ENCODE measurements at places on chromosomes 4 and X.

DNA sequence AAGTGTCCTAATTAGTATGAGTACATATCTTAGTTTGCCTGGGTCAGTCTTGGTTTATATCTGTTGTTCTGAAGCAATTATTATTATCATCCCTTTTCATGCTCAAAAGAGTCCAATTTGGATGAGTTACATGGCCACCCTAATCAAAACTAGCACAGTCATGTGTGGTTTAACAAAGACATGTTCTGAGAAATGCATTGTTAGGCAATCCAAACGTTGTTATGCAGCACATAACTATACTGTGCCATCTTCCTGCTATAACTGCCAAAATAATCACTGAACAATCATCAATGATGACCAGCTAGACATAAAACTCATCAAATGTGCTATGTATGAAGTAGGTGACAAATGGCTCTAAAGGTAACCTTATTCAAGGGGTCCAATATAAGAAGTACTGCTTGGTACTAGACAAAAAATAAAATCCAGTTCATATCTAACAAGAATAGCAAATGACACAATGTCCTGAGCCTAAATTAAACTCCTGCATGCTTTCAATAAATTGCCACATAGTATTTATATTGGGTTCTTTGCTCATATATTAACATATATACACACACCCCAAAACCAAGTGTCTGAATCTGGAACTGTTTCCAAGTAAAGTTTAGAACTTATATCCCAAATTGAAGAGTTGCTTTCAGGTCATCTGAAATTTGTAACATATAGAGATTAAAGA, 41.9 kb downstream of the CNOT6L start:
- H3K4me1 ChIP-seq, result peaks cover 7% of the 10 kb centered on the region
- no peak overlapping the region for H3K27ac ChIP-seq
- DNase-seq, result no peak
- H3K36me3 ChIP-seq, result no peaks in the 10 kb centered on the region
- H3K27me3 ChIP-seq, result no peaks in the 10 kb centered on the region

- no peak for DNase-seq
- H3K36me3 ChIP-seq, result no peaks in the 10 kb centered on the region
- no peaks in the 10 kb centered on the region for H3K4me1 ChIP-seq
- H3K4me3 ChIP-seq, result no peak overlapping the region
Measured at GRCh38 chr4:138805736-138806135, 209.8 kb upstream of the NOCT start.

DNA sequence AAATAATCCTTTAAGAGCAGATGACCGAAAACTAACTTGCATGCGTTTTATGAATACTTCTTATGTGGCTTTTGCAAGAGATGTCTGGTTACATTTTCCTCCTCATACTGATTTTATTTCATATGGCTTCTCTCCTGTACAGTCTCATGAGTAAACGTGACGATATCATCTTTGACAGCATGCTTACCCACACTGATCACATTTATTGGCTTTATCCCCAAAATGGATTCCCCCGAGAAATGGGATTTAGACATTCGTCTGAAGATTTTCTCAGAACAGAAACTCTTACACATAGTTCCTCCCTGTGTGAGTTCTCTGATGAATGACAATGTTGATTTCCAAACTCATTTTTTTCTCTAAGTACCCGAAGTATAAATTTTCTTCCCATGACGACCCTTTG, 939.7 kb upstream of the LCORL start:
- no peak for DNase-seq
- H3K4me3 ChIP-seq, result no peak overlapping the region
- H3K27ac ChIP-seq, result no peak overlapping the region
- H3K36me3 ChIP-seq, result no peaks in the 10 kb centered on the region
- no peaks in the 10 kb centered on the region for H3K4me1 ChIP-seq

DNA sequence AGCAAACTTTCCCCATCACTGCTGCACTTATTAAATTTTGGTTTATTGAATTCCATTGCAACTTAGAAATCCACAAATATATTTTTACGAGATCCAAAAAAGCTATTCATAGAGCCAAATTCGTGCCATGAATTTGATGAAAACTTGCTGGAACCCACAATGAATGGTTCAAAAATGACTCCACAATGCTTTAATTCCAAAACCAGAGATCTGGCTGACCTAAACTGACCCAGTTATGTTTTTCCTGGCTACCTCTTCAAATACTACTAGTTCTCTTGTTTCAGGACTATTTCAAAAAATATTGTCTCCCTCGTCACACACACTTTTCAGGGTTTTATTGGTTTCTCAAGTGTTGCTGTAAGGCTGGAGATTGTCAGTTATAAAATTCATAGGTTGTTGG, 474.8 kb downstream of the PDGFC start:
- H3K36me3 ChIP-seq, result no peaks in the 10 kb centered on the region
- H3K27me3 ChIP-seq, result no peaks in the 10 kb centered on the region
- H3K4me1 ChIP-seq, result no peaks in the 10 kb centered on the region

DNA sequence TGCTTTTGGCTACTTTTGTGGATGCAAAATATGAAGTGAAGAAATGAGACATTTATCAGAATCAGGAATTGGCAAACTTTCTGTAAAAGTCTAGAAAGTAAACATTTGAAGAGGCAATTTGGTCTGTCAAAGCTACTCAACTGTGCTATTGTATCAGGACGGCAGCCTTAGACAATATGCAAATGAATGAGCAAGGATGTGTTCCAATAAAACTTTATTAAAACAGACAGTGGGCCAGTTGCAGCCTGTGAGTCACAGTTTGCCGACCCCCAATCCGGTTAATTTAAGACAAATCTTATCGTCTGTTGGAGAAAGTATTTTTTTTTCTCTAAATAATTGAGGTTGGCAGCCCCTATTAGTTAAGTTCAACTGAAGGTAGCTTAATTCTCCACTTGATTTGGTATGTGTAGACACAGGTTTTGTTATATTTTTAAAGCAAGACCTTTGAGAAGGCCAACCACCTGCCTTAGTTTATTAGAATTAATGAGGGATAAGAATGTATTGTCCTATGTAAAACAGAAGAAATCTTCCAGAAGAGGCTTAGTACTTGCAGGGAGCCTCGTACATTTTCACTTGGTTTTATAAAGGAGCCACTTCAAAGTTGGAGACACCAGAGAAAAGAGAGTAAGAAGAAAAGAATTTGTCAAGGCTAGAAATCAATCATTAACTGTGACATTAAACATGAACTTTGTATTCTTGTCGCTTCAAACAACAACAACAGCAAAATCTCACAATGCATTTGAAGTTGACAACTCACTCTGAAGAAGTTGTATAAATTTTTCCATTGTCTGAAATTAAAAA, 81.6 kb upstream of the FAT1 start:
- H3K27ac ChIP-seq, result no peak overlapping the region
- no peak overlapping the region for H3K4me3 ChIP-seq
- H3K36me3 ChIP-seq, result no peaks in the 10 kb centered on the region
- no peaks in the 10 kb centered on the region for H3K4me1 ChIP-seq
- DNase-seq, result no peak

DNA sequence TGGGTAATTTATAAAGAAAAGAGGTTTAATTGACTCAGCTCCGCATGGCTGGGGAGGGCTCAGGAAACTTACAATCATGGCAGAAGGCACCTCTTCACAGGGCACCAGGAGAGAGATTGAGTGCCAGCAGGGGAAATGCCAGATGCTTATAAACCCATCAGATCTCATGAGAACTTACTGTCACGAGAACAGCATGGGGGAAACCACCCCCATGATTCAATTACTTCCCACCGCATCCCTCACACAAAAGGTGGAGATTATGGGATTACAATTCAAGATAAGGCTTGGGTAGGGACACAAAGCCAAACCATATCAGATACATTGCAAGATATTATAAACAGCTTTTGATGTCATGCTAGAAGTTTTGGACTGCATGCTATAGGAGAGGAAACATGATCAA, 204.3 kb downstream of the VEGFC start:
- no peaks in the 10 kb centered on the region for H3K4me1 ChIP-seq
- H3K36me3 ChIP-seq, result no peaks in the 10 kb centered on the region
- H3K27me3 ChIP-seq, result no peaks in the 10 kb centered on the region
- H3K27ac ChIP-seq, result no peak overlapping the region

GRCh38 chr4:28001698-28002097, 1141.1 kb downstream of the STIM2 start:
- H3K27ac ChIP-seq, result no peak overlapping the region
- H3K4me3 ChIP-seq, result no peak overlapping the region
- no peaks in the 10 kb centered on the region for H3K4me1 ChIP-seq
- no peaks in the 10 kb centered on the region for H3K27me3 ChIP-seq
- DNase-seq, result no peak

DNA sequence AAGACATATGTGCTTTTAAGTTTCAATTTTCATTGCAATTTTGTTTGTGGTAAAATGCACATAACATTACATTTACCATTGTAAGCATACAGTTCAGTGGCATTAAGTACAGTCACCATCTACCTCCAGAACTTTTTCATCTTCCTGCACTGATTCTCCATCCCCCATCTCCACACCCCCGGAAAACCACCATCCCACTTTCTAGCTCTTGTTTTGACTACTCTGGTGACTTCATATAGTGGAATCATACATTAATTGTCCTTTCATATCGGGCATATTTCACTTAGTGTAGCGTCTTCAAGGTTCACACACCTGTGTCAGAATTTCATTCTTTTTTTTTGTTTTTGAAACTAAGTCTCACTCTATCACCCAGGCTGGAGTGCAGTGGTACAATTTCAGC, 143.5 kb downstream of the GPR143 start:
- H3K36me3 ChIP-seq, result no peaks in the 10 kb centered on the region
- no peak for DNase-seq
- H3K4me1 ChIP-seq, result no peaks in the 10 kb centered on the region
- H3K27ac ChIP-seq, result no peak overlapping the region

DNA sequence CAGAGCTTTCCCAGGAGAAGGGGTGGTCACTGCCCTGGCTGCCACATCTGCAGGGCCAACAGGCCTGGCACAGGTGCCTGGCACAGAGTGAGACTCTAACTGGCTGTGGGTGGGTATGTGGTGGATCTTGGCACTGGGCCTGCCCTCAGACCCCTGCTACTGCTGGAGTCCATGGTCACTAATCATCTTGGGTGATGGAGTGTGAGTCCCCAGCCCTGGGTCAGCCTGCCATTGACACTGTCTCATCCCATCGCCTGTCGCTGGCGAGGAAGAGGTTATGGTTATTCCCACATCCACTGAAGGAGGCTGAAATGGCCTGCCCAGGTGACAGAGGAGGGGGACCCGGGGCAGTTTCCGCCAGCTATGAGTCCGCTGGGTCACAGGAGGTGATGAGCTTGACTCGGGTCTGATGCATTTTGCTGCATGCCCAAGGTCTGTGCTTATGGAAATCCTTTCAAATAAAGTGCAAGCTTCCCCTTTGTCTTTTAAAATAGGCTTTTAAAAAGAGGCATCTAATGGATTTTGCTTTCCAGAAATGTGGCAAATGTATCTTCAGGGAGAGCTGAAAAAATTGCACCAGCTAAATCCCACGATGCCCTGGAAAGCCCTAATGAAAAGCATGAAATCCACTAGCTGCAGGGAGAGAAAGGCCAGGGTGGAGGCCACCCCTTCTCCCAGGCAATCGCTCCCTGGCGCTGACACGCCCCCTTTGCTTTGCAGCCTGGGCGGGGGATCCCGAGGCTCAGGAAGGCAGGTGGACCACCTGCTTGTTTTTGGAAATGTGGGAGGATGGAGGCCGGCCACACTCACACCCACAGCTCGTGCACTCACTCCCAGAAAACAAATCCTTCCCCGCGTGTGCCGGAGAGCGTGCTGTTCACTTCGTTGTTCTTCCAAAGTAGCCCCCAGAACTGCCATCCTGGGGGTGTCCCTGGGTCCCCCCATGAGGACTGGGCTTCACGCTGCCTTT, 54.9 kb downstream of the ABLIM2 start:
- peaks cover 7% of the 10 kb centered on the region for H3K27me3 ChIP-seq
- no peak overlapping the region for H3K27ac ChIP-seq
- H3K4me1 ChIP-seq, result no peaks in the 10 kb centered on the region
- H3K4me3 ChIP-seq, result no peak overlapping the region
- no peaks in the 10 kb centered on the region for H3K36me3 ChIP-seq

GRCh38 chr4:36854554-36854953, 390.0 kb upstream of the NWD2 start:
- H3K4me3 ChIP-seq, result no peak overlapping the region
- no peak for DNase-seq
- H3K36me3 ChIP-seq, result no peaks in the 10 kb centered on the region
- no peak overlapping the region for H3K27ac ChIP-seq
- H3K27me3 ChIP-seq, result peaks cover 1% of the 10 kb centered on the region

DNA sequence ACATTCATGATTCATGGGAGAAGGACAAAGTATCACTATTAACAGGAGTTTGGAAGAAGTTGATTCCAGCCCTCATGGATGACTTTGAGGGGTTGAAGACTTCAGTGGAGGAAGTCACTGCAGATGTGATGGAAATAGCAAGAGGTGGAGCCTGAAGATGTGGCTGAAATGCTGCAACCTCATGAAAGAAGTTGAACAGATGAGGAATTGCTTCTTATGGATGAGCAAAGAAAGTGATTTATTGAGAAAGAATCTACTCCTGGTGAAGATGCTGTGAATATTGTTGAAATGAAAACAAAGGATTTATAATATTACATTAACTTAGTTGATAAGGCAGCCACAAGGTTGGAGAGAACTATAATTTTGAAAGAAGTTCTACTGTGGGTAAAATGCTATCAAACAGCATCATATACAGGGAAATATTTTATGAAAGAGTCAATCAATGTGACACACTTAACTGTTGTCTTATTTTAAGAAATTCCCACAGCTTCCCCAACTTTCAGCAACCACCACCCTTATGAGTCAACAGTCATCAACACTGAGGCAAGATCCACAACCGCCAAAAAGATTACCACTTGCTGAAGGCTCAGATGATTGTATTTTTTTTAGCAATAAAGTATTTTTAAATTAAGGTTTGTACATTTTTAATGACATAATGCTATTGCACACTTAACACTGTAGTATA, 302.6 kb downstream of the CBLL2 start:
- H3K36me3 ChIP-seq, result no peaks in the 10 kb centered on the region
- H3K27me3 ChIP-seq, result no peaks in the 10 kb centered on the region
- H3K4me3 ChIP-seq, result no peak overlapping the region
- H3K27ac ChIP-seq, result no peak overlapping the region

DNA sequence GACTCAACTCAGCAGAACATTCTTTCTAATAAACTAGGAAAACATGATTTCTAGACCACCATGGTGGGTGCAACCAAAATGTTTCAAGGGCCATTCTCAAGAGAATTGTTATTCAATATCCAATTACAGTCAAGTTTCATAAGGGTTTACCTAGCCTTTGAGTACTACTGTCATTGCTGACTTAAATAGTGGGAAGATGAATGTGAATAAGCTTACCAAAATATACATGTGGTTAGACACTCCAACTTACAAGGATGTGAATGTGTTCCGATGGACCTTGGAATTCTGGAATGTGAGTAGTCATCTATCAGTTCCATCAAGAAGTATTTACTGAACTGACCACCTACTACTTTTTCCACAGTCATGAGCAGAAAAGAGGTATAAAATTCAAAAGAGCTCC, 16.9 kb downstream of the SH3RF1 start:
- H3K27me3 ChIP-seq, result no peaks in the 10 kb centered on the region
- no peak overlapping the region for H3K27ac ChIP-seq
- peaks cover 4% of the 10 kb centered on the region for H3K36me3 ChIP-seq
- no peak for DNase-seq

- H3K4me3 ChIP-seq, result no peak overlapping the region
- H3K27me3 ChIP-seq, result peaks cover 13% of the 10 kb centered on the region
- no peaks in the 10 kb centered on the region for H3K4me1 ChIP-seq
- DNase-seq, result no peak
Measured at GRCh38 chrX:642436-643240, 12.0 kb downstream of the SHOX start.

GRCh38 chr4:141307241-141307689, 86.6 kb downstream of the ZNF330 start:
- no peaks in the 10 kb centered on the region for H3K36me3 ChIP-seq
- H3K4me3 ChIP-seq, result no peak overlapping the region
- peaks cover 5% of the 10 kb centered on the region for H3K4me1 ChIP-seq
- no peak overlapping the region for H3K27ac ChIP-seq
- H3K27me3 ChIP-seq, result peaks cover 3% of the 10 kb centered on the region
- peak; percentile 61 for DNase-seq

- peaks cover 4% of the 10 kb centered on the region for H3K27me3 ChIP-seq
- H3K27ac ChIP-seq, result no peak overlapping the region
- H3K4me3 ChIP-seq, result no peak overlapping the region
Measured at GRCh38 chr4:5753366-5753765, 42.4 kb downstream of the EVC start.
